GM23248 (cell line): ENCODE measurements at places on chromosomes 7 and 10. TPM values are rescaled to one million over a fixed set of nuclear protein-coding genes. Genes with fewer than 3 reads are reported as not detected.

The EPC1 gene
- 12.5 and 19.1 TPM in 2 replicates for total RNA-seq

The LGI1 gene
- total RNA-seq, result not detected in 2 replicates

The FZD1 gene
- total RNA-seq, result 15.1 and 18.5 TPM in 2 replicates

The OR2A42 gene
- total RNA-seq, result 0.25 and 0.32 TPM in 2 replicates

The A1CF gene
- total RNA-seq, result not detected in 2 replicates

The NPSR1 gene
- not detected in 2 replicates for total RNA-seq

The RBM17 gene
- 24.1 and 35.7 TPM in 2 replicates for total RNA-seq

The SPACDR gene
- total RNA-seq, result not detected in 2 replicates

The OR2A1 gene
- 0.13 and 0.32 TPM in 2 replicates for total RNA-seq

The WDR86 gene
- total RNA-seq, result 0.25 TPM in 1 of 2 replicates, not detected in the other

The BLOC1S2 gene
- total RNA-seq, result 56.7 and 72.6 TPM in 2 replicates
